ENCODE measurements at places on chromosomes 11 and 22.
A peak's percentile ranks its signal among the peaks of the same experiment; 100 is the strongest.

DNA sequence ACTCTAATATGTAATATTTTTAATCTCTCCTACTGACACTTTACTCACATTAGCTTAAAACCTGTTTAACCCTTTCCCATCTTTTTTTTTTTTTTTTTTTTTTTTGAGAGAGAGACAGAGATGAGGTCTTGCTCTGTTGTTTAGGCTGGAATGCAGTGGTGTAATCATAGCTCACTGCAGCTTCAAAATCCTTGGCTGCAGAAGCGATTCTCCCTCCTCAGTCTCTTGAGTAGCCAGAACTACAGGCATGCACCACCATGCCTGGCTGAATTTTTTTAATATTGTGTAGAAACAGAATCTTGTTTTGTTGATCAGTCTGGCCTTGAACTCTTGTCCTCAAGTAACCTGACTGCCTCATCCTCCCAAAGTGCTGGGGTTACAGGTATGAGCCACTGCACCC is 37.3 kb downstream of the PAMR1 start:
- no peak for DNase-seq

GRCh38 chr11:69475866-69476471 is 5.5 kb upstream of the LINC01488 start:
- DNase-seq: no peak

GRCh38 chr11:71212871-71213559 is 39.4 kb downstream of the SHANK2 start:
- DNase-seq: no peak

- DNase-seq: no peak
Observed at GRCh38 chr11:72639502-72640375, 34.5 kb downstream of the PDE2A start.

DNA sequence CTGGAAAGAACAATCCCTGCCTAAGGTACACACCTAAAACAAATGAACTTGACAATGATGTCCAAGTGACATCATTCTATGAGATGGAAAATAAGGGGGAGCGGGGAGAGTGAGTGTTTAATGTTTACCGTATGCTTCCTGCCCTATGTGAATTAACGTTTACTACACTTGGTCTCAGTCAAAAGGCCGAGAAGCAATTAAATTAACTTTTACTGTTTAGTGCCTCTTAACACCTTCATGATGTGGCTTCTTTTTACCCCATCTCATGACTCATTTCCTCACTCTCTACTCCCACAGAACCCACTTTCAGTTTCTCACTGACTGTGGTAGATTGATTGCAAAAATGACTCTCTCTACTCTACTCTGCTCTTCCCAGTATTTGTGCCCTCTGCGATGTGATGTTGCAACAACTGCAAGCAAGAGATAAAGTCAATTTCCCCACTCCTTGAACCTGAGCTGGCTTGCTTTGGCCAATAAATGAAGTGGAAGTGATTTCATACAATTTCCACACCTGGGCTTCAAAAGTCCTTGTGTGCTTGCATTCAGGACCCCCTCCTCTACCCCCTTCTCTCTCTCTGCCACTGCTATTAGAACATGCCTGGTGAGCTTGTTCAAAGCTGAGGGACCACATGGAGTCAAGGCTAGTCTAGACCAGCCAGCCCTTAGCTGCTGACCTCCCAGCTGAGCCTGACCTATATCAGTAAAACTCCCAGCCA is 11.6 kb upstream of the ALKBH3 start:
- no peak for DNase-seq

DNA sequence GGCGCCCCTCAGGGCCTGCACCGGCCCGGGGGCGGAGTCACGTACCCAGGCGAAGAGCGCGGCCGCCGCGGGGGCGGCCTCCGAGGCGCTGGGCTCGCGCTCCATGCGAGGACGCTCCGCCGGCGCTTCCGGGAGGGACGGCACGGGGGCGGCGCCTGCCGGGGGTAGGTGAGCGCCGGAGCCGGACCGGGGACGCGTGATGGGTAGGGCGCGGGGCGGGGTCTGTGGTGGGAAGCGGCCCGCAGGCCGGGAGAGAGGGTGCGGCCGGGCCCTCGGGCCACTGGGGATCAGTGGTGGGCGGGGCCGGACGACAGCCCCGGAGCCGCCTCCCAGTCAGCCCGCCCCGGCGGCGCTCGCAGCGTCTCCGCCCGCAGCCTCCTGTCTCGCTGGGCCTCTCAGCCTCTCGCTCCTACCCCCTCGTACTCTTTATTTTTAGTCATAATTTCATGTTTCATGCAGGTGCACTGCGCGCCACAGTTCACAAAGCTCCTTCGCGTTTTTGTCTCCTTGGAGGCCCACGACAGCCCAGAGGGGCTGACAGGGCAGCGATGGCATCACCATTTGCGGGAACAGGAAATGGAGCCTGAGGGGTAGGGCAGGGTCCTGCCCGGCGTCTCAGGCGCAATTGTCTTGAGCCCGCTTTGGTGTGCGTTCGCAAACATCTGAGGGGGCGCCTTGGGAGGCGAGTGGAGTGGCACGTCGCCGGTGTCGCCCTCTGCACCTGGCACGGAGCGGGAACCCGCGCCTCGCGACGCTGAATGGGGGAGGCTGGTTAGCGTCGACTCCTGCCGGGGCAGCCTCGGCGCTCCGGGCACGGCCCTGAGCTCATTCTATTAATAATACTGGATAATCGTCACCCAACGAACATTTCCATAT is at the start of gene SERGEF:
TSS of gene SERGEF (minus strand) at position 142 of the 876 bp plus-strand sequence. CDS start at position 105, 37 bp downstream.
- DNase-seq: peak; percentile 79

- DNase-seq: no peak
Observed at GRCh38 chr22:32753591-32753990, 47.9 kb upstream of the TIMP3 start.

GRCh38 chr22:27557286-27558008 is 244.1 kb downstream of the MN1 start:
- DNase-seq: no peak

DNA sequence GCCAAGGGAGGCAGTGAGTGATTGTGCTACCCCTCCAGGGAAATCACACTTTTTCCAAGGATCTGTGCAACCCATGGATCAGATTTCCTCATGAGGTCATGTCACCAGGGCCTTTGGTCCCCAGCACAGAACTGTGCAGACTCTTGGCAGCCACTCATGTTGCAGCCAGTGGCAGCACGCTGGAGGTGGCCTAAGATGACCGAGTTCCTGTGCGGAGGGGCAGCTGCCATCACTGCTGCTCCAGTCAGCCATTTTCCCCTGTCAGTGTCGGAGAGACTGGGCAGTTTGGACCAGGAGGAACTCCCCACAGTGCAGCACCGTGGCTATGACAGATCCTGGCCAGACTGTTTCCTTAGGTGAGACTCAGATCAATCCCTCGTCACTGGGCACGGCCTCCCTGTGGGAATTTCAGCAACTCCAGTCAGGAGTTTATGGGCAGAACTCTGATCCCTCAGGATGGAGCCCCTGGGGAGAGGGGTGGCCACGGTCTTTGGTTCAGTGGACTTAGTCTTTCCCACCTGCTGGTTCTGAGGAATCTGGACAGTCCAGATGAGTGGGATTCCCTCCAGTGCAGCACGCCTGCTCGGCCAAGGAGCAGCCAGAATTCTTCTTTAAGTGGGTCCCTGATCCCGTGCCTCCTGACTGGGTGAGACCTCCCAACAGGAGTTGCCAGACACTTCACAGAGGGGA is 194.6 kb upstream of the CARD18 start:
- no peak for DNase-seq

DNA sequence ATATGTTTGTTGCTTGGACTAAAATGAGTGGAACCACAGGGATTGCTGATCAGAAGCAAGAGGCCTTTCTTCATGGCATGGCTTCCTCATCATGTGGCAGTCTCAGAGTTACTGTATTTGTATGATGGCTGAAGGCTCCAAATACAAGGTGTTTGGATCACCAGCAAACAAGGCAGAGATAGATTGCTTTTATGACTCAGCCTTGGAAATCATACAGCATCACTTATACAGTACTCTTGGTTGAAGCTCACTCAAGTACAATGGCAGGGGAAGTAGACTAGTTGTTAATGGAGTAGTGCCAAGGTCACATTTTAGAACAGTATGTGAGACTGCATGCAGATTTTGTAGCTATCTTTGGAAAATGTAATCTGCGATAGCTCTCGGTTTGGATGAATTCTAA is 16.6 kb downstream of the CAPRIN1 start:
- DNase-seq: no peak

- DNase-seq: no peak
Observed at GRCh38 chr22:25883482-25884033, 141.6 kb downstream of the MYO18B start.

GRCh38 chr11:19723572-19724342 is 11.1 kb downstream of the NAV2 start:
- DNase-seq: peak; percentile 11

GRCh38 chr11:68282141-68282860 is 10.5 kb upstream of the C11orf24 start:
- no peak for DNase-seq

GRCh38 chr11:74033046-74033445 is 24.2 kb upstream of the UCP3 start:
- no peak for DNase-seq

DNA sequence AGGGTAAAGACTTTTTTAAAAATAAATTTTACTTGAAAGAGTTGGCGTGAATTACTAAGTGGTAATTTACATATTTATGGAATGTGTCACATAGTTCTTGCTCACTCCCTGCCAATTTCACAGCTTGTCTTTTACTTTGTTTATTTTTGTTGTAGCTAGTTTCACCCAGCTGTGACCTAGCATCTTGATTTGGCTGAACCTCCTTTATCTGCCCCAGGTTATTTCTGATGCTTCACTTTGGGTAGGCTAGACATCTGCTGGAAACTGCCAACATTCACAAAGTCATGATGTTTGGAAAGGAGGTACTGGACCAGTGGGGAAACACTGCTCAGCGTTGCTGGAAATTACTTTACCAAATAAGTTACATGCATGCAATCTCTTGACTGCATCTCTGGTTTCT is 1676.0 kb upstream of the RAG2 start:
- no peak for DNase-seq

DNA sequence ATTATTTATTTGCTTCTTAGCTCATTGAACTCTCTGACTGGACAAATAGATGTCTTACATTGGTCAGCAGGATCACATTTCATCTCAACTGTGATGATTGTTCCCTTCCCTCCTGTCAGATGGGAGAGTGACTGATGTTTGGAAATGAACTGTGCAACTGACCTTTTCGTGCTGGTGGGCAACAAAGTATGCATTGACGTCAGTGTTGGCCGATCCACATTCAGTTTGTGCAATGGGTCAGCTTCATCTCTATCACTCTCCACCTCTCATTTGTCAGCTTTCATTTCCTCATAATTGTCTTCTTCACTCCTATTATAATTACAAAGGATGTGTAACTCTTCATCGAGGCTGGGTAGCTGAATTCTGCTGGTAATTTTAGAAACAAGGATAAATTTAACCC is 71.3 kb downstream of the PPP2R1B start:
- no peak for DNase-seq

DNA sequence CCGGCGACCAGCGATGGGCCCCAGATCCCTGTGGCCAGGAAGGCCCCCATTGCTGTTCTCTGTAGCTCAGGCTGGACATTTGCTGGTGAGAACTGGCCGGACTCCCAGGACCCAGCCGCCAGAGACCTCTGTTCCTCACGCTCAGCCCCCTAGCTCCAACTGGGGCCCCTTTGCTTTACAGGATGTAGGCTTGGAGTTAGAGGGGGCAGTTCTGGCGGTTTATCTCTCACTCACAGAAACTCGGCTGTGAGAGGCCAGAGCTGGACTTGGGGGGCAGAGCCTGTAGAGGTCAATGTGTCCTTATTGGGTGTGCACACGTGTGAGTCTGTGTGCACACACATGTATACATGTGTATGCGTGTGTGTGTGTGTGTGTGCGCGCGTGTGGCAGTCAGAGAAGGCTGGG is 502 bp downstream of the SMIM38 start:
- DNase-seq: no peak

DNA sequence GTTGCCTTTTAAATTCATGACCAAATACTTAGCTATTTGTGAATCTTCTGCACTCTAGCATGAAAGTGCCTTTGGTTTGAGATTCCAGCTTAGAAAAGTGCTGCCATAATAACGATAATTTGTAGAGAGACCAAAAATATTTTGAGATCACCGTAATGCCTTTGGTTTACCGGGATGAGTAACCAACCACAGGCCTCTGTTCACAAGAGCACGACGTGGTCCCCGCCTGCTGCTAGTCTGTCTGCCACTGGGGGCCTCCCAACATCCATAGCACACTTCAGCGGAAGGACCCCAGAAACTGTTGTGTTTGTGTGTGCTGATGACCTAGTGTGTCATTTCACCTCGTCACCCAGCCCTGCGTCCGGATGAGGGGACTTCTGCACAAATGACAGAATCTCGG is 67.0 kb upstream of the RASSF10 start:
- no peak for DNase-seq

- DNase-seq: no peak
Observed at GRCh38 chr11:38206663-38207062, 1608.6 kb upstream of the RAG2 start.

DNA sequence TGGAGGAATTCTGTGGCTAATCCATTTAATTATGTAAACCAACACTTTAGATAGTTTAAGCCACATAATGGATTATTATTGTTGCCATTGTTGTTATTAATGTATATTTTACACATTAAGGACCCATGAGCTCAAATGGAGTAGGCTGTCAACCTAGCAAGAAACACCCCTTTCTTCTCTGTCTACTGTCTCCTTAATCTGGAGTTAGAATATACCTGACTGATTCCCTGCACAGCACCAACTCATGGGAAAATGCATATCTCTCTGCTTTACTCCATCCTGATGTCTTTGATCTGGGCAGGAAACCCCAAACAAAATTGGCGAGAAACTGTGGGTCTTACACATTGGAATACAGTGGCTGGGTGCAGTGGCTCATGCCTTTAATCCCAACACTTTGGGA is 24.0 kb upstream of the ME3 start:
- DNase-seq: no peak

DNA sequence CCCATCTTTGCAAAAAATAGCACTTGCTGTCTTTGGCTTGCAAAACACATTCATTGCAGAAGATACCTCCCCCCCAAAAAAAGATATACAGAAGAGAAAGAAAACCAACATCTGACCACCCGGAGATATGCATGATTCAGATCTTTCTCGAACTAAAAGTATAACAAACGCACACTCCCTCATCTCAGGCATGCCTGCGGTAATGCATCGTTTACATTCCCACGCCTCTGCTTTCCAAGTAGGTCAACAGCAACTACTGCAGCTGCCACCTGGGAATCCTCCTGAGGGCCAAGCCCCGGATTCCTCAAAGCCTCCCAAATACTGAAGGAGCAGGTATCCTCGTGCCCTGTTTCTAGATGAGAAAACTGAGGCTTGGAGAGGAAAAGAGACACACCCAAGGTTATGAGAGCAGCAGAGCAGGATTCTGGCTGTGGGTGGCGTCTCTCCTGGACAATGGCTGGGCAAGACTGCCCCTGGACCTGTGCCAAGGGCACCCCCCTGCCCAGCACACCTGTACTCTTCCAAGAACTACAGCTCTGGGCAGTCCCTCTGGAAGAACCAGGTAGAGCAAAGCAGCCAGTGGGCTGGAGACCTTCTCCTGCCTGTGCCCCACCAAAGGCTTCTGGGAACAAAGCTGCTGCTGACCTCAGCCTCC is 38.1 kb downstream of the NUP50 start:
- DNase-seq: no peak

- no peak for DNase-seq
Observed at GRCh38 chr11:117770061-117770460, 27.0 kb downstream of the DSCAML1 start.

All from stimulated activated CD4-positive, alpha-beta T cell treated with anti-CD3 and anti-CD28 coated beads, TNF-alpha, amount 100 ng/mL, for 1 hour (primary cell).